ENCODE measurements at places on chromosomes 6 and 20. TPM values are rescaled to one million over a fixed set of nuclear protein-coding genes. Genes with fewer than 3 reads are reported as not detected.

The UBE2C gene
- total RNA-seq, result not detected

The CD40 gene
- 2.2 TPM for total RNA-seq

The B3GAT2 gene
- total RNA-seq, result 0.70 TPM

The THBD gene
- total RNA-seq, result 6.6 TPM

The APOBEC2 gene
- not detected for total RNA-seq

The SNPH gene
- total RNA-seq, result 0.28 TPM

The TUBE1 gene
- total RNA-seq, result 45.4 TPM

The PCSK2 gene
- 0.09 TPM for total RNA-seq

The ZNF391 gene
- 0.37 TPM for total RNA-seq

The CGA gene
- not detected for total RNA-seq

The ITCH gene
- 32.1 TPM for total RNA-seq

The SOX18 gene
- 2.1 TPM for total RNA-seq

The LY6G5C gene
- total RNA-seq, result 1.1 TPM

The MYLK2 gene
- not detected for total RNA-seq

The PTCRA gene
- 1.1 TPM for total RNA-seq

The TMEM217 gene
- total RNA-seq, result 3.2 TPM

The FAM209B gene
- not detected for total RNA-seq

The NFATC2 gene
- 6.7 TPM for total RNA-seq

The SLC22A16 gene
- 0.08 TPM for total RNA-seq

The CRISP3 gene
- 1.1 TPM for total RNA-seq

The ULBP2 gene
- 0.25 TPM for total RNA-seq

The FBXO5 gene
- total RNA-seq, result 32.1 TPM

The RGS17 gene
- total RNA-seq, result 0.09 TPM

The SFTA2 gene
- not detected for total RNA-seq

The NNAT gene
- not detected for total RNA-seq

The LRFN2 gene
- total RNA-seq, result not detected

The CCN5 gene
- 1.2 TPM for total RNA-seq

The ADGRF1 gene
- not detected for total RNA-seq

The AKAP7 gene
- 25.4 TPM for total RNA-seq

The APCDD1L gene
- total RNA-seq, result not detected

The SYNJ2 gene
- 8.9 TPM for total RNA-seq

The PRDM1 gene
- 0.37 TPM for total RNA-seq

The CCN6 gene
- total RNA-seq, result not detected

The AVP gene
- not detected for total RNA-seq

The FUT9 gene
- total RNA-seq, result not detected

The PRICKLE4 gene
- total RNA-seq, result 0.37 TPM

The KIFC1 gene
- 0.08 TPM for total RNA-seq

The PIGT gene
- 14.4 TPM for total RNA-seq

The SEL1L2 gene
- total RNA-seq, result not detected

The PNPLA1 gene
- total RNA-seq, result 0.08 TPM

The DLL1 gene
- 2.3 TPM for total RNA-seq

The TGM3 gene
- 0.08 TPM for total RNA-seq

The GPX5 gene
- not detected for total RNA-seq

The GTSF1L gene
- total RNA-seq, result not detected

The TCP11 gene
- not detected for total RNA-seq

The HLA-DQB1 gene
- 12.4 TPM for total RNA-seq

The IFNGR1 gene
- 57.8 TPM for total RNA-seq

The PRR18 gene
- 1.2 TPM for total RNA-seq

The BMP5 gene
- total RNA-seq, result 0.92 TPM

The EYA4 gene
- total RNA-seq, result not detected

The PKIB gene
- 2.6 TPM for total RNA-seq

The CLPSL2 gene
- not detected for total RNA-seq

The ADISSP gene
- total RNA-seq, result 3.8 TPM

The WFDC2 gene
- total RNA-seq, result not detected

The RRAGD gene
- 6.7 TPM for total RNA-seq

The BNIP5 gene
- not detected for total RNA-seq

The SLCO4A1 gene
- 3.5 TPM for total RNA-seq

The PANK2 gene
- total RNA-seq, result 27.7 TPM

The BEND6 gene
- under 0.01 TPM for total RNA-seq

The TRERF1 gene
- 1.3 TPM for total RNA-seq
